Stimulated activated CD4-positive, alpha-beta T cell treated with anti-CD3 and anti-CD28 coated beads, Interleukin-2, amount 100 ng/mL, for 4 hours (primary cell): ENCODE measurements at places on chromosomes 11 and 22.

DNA sequence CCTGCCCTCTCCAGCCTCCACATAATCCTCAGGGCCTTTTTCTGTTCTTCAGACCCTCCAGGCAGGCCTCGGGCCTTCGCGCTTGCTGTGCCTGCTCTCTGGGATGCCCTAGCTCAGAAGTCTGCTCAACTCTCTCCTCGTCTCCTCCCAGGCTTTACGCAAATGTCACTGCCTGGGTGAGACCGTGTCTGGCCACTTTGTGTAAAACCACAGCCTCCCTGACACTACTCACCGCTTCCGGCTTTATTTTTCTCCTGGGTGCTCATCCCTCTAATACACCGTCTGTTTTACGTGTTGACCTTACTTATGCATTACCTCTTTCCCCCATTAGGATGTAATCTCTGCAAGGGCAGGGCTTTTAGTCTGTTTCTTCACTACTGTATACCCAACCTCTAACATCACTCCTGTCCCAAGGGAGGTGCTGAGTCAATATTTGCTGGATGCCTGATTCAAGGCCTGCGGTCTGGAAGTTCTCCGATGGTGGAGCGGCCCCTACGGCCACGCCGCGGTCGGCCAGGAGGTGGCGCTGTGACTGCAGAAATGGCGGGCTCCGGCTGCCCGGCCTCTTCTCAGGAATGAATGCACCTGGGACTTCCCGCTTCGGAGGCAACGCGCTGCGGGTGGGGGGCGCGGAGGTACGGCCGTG is 58.2 kb upstream of the THY1 start:
- DNase-seq: peak; percentile 15

- DNase-seq: no peak
Measured at GRCh38 chr11:104798789-104799188, 99.5 kb downstream of the CASP12 start.

GRCh38 chr11:69640995-69641581 is at the start of gene CCND1:
Gene CCND1 (plus strand): TSS chr11:69641156. CDS start chr11:69641314, 158 bp downstream.
- DNase-seq: peak; percentile 35

GRCh38 chr22:19130959-19131684 is at the start of gene TSSK2:
Gene TSSK2 (plus strand): TSS chr22:19131308. CDS start chr22:19131400, 92 bp downstream.
- no peak for DNase-seq

- peak; percentile 22 for DNase-seq
Measured at GRCh38 chr11:114348200-114349191, 51.8 kb downstream of the C11orf71 start.

- DNase-seq: no peak
Measured at GRCh38 chr11:9834291-9834690, 170.4 kb downstream of the SWAP70 start.

- DNase-seq: no peak
Measured at GRCh38 chr22:45208993-45209838, 31.5 kb downstream of the KIAA0930 start.

GRCh38 chr11:43694477-43694876 is 13.9 kb downstream of the HSD17B12 start:
- no peak for DNase-seq

GRCh38 chr11:72634472-72635095 is 39.6 kb downstream of the PDE2A start:
- DNase-seq: no peak

GRCh38 chr11:67254798-67255197 is 11.5 kb upstream of the GRK2 start:
- DNase-seq: no peak

GRCh38 chr22:30968015-30968923 is at the start of gene MORC2:
Gene MORC2 (minus strand): TSS chr22:30968774. CDS start chr22:30967889, 885 bp downstream.
- DNase-seq: no peak
